ENCODE measurements at places on chromosomes 3 and 15.

GRCh38 chr3:51671734-51672475 is 853 bp downstream of the TEX264 start:
- DNase-seq, result peak; percentile 42

DNA sequence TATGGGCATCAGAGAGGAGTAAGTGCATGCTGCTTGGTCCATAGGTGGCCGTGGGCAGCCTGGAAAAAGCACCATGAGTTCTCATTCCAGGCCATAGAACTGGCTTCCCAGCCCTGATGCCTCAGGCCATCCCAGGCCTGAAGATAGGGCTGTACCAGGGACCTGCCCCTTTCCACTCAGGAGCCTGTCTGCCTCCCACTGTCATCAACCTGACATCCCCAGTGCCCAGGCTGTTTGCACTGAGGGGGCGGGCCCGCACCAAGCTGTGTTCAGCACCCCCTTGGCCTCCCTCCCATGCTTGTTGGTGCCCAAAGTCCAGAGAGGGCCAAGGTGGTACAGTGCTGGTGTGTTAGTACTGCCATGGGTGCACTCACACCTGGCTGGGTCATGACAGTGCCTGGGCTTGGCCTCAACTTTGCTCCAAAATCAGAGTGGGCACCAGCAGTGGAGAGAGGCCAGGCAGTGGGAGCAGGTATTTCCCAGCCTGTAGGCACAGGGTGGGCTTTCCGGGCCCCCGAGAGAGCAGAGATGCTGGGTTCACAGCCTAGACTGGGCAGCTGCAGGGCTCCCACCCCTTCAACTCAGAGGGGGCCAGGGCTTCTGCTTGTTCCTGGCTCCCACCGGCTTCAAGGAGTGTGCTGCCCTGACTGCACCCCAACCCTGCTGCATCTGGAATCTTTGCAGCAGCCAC is 556.1 kb downstream of the SI start:
- no peak for DNase-seq

GRCh38 chr15:100198442-100198841 is 143.3 kb downstream of the ADAMTS17 start:
- no peak for DNase-seq

GRCh38 chr3:29430558-29430971 is 149.7 kb downstream of the RBMS3 start:
- peak; percentile 74 for DNase-seq

DNA sequence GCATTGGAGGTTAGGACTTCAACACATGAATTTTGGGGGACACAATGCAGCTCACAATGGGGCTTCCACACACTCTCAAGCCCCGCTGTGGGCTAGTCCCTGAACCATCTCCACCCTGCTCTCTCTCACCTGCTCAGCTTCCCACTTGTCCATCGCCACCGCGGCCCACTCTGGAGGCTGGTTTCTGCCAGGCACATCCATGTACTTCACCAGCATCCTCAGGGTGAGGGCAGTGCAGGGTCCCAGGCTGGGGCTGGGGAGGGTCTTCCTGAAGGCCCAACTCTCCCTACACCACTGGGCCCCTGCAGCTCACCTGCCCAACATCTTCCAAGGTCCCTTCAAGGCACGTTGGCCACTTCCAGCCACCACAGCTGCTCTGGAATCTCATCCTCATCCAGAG is 46.4 kb downstream of the KLF15 start:
- DNase-seq, result no peak

GRCh38 chr15:60375306-60375705 is 22.5 kb downstream of the ANXA2 start:
- DNase-seq, result no peak

GRCh38 chr15:96285305-96285704 is 45.2 kb upstream of the NR2F2 start:
- peak; percentile 88 for DNase-seq

GRCh38 chr3:41126472-41126871 is 72.8 kb upstream of the CTNNB1 start:
- DNase-seq, result no peak

- no peak for DNase-seq
Observed at GRCh38 chr3:16430717-16431630, 82.5 kb downstream of the RFTN1 start.

DNA sequence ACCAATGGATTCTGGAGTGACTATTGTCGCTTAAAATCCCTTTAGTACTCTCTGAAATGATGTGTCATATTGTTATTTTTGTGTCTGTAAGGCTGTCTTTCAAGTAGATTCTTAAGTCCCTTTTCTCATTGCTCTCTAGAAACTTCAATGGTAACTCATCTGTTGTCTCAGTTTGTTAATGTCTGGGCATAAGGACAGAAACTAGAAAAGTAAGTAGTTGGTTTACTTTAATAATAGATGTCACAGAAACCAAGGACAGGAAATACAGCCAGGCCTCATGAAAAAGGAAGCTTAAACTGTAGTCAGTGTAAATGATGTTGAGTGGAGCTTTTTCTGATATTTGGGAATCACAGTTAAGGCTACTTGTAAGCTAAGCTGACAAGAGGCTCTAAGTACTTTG is 730.2 kb upstream of the DPPA4 start:
- no peak for DNase-seq

GRCh38 chr15:40059821-40060220 is 20.8 kb upstream of the SRP14 start:
- DNase-seq, result no peak

- DNase-seq, result no peak
Observed at GRCh38 chr3:19221081-19221480, 72.8 kb downstream of the KCNH8 start.

- DNase-seq, result no peak
Observed at GRCh38 chr3:99731499-99731898, 86.2 kb upstream of the CMSS1 start.

DNA sequence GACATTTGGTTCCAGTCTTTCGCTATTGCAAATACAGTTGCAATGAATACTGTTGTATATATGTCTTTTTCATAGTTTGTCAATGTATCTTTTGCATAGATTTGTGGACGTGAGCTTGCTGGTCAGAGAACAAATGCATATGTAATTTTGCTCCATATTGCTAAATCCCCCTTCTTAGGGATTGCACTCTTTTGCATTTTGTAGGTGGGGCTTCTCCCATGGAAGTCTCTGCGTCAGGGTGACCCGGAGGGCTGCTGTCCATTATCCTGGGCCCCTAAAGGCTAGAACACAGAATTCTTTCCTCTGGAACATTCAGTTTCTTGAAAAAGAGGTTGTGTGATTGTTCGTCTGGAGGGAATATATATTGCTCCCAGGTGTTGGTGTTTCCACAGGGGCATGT is 25.2 kb upstream of the KLHL25 start:
- no peak for DNase-seq

DNA sequence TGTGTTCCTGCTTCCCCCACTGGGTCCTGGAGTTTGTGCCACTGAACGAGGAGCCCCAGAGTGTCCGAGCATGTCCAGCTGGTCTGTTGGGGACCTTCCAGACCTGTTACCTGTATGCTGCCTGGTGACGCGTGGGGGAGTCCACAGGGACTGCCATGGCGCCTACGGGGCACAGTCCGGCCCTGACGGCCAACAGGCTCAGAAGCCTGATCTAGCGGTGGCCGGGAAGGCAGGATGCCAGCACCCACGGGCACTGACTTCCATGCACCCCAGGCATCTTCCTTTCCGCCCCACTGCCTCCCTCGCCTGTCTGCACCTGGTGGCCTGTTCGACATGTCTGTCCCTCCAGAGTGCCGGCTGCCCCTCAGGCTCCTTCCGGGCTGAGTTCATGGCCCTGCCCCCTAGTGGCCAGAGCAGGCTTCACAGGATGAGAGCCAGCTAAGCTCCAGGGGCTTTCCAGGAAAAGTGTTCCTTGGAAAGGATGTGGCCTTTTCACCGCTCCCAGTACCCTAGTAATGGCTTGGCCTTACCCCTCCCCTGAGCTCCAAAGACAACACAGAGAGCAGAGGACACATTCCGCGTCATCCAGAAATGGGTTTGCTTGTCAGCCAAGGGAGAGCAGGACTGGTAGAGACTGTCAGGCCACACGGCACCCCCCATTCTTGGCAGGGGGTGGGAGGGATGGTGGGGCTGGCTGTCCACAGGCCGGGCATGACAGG is 35.7 kb downstream of the NGRN start:
- no peak for DNase-seq

GRCh38 chr15:98518823-98519561 is 129.3 kb upstream of the IGF1R start:
- peak; percentile 78 for DNase-seq

DNA sequence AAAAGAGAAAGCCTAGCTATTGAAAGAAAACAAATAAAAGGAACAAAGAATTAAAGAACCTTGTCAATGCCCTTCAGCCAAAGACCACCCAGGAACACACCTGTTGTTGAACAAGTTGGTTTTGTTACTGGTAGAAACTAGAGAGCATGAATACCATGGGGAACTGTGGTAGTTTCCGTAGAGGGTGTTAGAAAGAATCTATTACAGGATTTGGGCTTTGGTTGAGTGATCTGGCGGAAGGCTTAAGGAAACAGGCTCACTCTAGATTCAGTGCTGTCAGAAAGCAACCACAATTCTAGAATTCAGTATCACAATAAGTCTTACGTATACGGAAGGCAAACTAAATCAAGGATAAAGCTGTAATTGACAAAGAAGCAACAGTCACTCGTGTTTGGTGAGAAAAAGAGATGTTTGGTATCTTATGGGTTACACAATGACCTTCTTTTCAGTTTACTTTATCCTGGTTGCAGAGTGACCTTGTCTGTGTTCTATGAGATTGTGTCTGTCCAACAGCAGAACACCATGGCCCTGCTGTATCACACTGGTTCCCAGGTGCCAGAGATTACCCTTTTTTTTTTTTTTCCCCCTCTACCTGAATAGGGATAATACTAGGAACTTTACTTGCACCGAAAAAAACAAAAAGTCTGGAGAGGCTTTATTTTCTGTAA is 265.9 kb downstream of the SHQ1 start:
- no peak for DNase-seq

GRCh38 chr3:134082582-134082981 is 52.9 kb upstream of the SLCO2A1 start:
- no peak for DNase-seq

DNA sequence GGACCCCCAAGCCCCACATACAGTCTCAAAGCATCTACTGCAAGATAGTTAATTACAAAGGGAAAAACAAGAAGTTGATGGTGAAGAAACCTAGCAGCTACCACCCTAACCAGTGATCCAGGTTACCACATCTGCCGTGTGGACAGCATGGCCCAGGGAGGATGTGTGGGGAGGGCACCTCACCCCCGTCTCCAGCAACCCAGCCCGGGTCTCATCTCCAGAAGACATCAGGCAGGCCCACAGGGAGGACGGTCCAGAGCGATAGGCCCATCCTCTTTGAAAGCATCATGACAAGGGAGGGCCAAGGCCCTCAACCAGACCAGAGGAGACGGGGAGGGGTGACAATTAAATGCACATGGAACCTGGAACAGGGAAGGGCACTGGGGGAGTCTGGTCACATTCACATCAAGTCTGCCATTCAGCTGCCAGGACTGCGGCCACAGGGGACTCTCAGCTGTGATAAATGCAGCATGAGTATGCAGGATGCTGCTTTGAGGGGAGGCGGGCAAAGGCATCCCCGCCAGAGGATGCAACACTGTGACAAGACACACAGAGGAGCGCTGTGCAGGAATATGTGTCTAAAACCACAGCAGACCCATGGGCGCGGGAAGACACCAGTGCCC is 18.8 kb downstream of the ZXDC start:
- DNase-seq, result no peak

- peak; percentile 94 for DNase-seq
Observed at GRCh38 chr3:100954990-100955389, 38.2 kb downstream of the ABI3BP start.

DNA sequence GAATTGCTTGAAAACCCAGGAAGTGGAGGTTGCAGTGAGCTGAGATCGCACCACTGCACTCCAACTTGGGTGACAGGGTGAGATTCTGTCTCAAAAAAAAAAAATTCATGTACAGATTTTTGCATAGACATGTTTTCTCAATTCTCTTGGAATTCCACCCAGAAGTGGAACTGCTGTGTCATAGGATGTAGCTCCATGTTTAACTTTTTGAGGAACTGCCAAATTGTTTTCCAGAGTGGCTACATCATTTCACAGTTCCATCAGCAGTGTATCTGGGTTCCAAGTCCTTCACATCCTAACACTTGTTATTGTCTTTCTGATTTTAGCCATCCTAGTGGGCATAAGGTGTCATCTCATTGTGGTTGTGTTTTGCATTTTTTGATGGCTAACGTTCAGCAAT is 9.9 kb downstream of the CAPN7 start:
- DNase-seq, result no peak

DNA sequence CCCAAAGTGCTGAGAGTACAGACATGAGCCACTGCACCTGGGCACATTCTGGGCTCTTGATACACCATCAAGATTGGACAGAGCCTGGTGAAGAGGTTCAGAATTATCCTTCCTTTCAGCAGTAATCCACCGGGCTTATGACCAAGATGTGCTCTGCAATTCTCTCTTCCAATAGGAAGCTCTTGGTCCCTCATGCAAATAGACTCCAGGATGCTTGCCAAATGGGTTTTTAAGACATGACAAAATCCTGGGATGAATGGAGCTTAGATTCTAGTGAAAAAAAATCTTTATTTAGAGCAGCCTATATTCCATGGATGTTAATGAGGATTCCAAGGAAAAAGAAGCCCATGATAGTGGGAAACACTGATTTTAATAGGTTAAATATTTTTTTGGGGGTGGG is 119.1 kb downstream of the SV2B start:
- DNase-seq, result no peak

DNA sequence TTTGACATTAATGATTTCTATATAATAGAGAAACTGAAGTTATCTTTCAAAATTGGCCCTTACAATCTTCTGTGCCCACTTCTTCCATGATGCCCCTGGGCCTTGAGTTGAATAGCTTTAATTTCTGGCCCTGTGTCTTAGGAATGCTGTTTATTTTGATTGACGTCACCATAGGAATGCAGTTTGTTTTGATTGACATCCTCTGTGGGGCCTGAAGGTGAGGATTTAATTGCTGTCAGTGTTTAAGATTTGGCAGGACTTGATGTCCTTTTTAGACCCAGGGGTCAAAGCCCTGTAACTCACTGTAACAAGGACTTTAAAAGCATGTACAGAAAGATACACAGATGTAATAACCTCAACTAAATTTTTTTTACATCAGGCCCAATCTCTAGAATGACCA is 83.3 kb downstream of the GLDN start:
- DNase-seq, result no peak

DNA sequence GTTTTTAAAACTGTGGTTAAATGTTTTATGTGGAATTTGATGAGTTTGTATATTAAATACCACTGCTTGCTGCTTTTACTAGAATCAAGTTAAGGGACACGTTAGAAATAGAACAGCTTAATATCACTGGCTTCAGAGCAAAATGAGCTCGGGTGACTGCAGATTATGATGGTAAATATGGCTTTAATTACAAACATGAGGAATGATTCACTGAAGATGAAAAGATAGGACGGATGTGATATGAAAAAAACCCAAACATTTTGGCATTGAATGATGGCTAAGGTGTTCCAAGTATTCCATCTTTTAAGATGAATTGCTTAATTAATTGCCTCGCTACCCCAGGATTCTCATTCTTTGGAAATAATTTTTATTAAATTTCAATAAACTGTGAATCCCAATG is 33.7 kb downstream of the SLC24A1 start:
- DNase-seq, result no peak

GRCh38 chr3:72520690-72521308 is 327.4 kb downstream of the SHQ1 start:
- DNase-seq, result no peak

- DNase-seq, result no peak
Observed at GRCh38 chr3:46960081-46960701, 16.4 kb downstream of the CCDC12 start.

- no peak for DNase-seq
Observed at GRCh38 chr3:72694398-72694797, 153.8 kb downstream of the SHQ1 start.

GRCh38 chr3:151707216-151707615 is 26.5 kb upstream of the AADACL2 start:
- no peak for DNase-seq

GRCh38 chr15:62788224-62788623 is 254.3 kb upstream of the TPM1 start:
- no peak for DNase-seq

All from muscle of back (tissue), 13 donors.